Kidney epithelial cell (primary cell): ENCODE measurements at places on chromosomes 4 and X. TPM values are rescaled to one million over a fixed set of nuclear protein-coding genes. Genes with fewer than 3 reads are reported as not detected.

- DNase-seq = no peak
Observed at GRCh38 chr4:62051332-62051731, 851.2 kb downstream of the ADGRL3 start.

DNA sequence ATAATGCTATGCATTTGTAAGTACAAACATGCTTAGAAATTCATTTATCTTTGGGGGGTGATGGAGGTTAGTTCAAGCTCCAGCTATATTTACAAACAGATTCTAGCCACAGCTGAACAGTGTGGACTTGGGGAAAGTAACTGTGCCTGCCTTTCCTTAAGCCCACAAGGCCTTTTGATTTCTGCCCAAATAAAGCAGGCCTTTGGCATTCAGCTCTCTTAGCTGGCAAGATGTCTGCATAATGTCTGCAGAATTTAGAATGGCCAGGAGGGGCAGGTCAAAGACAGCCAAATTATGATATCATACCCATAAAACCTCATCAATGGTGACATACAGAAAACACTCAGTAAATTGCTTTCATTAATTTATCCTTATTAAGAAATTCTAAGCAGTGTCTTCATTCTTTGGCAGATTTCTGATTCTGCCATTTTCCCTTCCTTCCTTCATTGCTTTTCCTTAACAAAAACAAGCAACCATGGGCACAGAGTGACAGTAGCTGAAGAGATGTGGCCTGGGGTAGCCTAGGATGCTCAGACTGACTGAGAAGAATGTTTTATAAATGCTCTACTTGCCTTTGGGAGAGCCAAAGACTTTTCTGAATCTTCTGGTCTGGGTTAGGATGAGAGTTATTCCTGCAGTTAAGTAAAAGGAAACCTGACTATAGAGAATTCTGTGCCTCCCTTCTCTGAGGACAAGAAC, 538.7 kb upstream of the NR3C2 start:
- DNase-seq = no peak

DNA sequence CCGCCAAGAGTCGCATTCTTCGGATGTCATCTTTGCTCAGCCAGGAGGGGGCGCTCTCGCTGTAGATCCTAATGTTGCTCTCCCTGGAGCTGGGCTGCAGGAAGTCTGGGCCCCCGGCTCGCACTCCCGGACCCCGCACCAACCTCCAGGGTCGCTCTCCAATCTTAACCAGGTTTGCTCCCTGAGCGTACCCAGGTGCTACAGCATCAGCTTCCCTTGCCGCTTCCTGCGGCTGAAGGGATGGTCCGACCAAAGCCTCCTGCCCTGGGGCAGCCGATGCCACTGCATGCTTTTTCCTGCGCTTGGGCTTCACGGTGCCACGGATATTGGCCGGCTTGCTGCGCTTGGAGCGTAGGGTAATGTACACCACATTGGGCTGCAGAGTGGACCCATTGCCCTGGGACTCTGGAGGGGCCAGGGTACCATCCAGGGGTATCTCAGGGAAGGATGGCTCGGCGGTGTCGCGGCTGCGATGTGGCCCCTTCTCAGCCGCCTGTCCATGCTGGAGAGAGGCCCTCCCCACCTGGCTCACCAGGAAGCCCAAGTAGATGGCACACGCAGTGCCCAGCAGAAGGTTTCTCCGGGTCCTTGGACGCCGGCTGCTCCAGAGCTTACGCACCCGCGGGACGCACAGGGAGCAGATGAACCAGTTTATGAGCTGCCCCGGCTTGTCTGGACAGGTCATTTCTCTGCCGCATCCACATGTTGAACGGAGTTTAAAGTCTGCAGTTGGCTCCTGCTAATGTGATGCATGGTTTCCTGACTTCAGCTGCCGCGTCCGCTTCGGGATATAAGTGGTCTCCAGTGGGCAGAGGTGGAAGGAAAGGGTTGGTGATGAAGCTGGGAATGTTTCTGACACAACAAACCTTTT, 1.9 kb downstream of the GASK1B start:
- no peak for DNase-seq

- no peak for DNase-seq
Observed at GRCh38 chr4:169341490-169341889, 70.7 kb upstream of the SH3RF1 start.

DNA sequence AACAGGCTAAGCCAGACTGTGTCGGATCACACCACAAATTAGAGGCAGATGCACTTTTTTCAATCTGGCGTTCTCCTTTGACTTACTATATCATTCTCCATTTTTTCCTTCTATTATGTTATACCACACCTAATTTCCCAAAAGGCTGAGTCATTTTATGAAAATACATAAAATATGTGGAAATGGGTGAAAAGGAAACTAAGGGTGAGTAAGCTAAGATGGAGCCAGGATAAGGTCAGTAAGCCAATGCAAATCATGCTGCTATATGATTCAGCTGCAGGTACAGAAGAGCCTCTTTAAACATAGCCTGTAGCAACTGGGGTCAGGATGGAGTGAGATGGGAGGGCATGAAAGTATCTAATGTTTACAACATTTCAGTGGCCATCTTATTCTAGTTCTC, 94.0 kb upstream of the TEX13A start:
- no peak for DNase-seq

DNA sequence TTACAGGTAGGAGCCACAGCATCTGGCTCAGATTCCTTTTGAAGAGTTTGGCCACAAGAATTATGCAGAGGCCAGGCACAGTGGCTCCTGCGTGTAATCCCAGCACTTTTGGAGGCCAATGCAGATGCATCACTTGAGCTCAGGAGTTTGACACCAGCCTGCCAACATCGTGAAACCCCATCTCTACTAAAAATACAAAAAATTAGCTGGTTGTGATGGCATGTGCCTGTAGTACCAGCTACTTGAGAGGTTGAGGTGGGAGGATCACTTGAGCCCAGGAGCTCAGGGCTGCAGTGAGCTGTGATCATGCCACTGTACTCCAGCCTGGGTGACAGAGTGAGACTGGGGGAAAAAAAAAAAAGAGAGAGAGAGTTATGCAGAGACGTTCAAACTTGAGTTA, 53.0 kb downstream of the MID1IP1 start:
- no peak for DNase-seq

DNA sequence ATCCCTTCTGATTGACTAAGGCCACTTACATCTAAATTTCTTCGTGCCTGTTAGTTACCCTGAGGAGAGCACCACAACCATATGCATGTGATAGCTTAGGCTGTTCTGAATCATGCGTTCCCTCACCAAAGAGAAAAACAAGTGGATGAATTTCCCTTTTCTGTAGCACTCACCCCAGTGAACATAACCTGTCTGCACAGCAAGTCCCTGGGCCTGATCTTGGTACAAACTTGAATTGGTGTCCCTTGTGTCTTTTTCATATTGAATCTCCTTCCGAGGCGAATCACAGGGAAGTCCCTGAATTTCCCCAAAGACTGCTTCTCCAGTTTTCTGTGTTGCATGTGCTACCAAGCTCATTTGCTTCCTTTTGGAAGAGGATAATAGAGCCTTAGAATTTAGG, 100.4 kb downstream of the KLHL8 start:
- no peak for DNase-seq

DNA sequence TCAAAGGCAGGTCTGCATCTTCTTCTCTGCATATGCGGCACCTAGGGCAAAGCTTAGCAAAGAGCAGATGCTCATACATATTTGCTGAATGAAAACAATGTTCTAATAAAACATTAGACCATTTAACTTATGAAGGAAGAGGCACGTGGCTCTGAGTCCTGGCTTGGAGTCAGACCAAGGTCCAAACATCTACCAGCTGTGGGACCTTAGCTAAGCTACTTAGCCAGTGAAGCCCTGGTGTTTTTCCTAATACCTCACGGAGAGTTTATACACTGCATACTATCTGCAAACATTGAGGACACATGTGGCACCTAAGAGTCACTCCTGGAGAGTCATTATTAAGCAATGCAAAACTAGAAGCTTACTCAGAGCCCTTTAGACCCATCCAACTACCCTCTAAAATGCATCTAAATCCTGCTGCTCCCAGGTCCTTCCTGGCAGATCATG, 9.0 kb downstream of the PDGFC start:
- DNase-seq = no peak

DNA sequence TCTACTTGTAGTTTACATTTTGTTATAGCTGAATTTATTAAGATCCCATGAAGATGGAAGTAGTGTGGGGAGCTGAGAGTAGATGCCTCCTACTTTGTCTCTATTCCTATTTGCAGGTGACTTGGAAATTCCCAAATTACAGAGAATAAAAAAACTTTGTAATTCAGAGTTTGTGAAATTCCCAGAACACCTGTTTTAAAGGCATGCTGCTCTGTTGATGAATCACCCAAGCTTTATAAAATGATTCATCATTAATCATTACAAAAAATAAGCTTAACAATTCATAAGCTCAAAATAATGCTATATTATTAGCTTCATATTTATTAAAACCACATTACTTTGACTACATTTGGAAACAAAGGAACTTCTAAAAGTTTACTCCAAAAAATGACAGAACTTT, 856.3 kb downstream of the RPA4 start:
- DNase-seq = no peak

- DNase-seq = no peak
Observed at GRCh38 chr4:73181231-73181630, 77.4 kb downstream of the ANKRD17 start.

GRCh38 chrX:111013778-111014455, 82.1 kb upstream of the PAK3 start:
- DNase-seq = no peak

- DNase-seq = no peak
Observed at GRCh38 chr4:109495514-109495913, 61.9 kb downstream of the SEC24B start.

DNA sequence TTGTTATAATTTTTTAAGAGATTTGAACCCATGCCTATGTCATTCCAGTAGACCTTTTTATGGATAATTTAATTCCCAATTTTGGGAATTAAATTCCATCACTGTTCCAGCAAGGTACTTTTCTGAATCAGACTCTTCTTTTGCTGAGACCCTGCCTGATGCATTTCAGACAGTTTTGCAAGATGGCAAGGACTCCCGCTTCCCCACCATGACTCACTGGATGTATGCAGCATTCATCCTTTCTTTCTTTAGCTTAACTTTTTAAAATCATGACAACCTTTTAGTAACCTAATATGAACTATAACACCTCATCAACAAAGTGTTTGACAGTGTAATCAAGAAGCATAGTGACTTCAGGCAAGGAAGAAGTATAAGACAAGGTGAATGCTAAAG, 178.1 kb upstream of the LEF1 start:
- DNase-seq = no peak

GRCh38 chrX:39309721-39310152, 508.5 kb downstream of the MID1IP1 start:
- no peak for DNase-seq

- DNase-seq = peak; percentile 62
Observed at GRCh38 chr4:89410687-89411086, 103.1 kb upstream of the GPRIN3 start.

- no peak for DNase-seq
Observed at GRCh38 chr4:117796677-117797076, 237.6 kb upstream of the NDST3 start.

DNA sequence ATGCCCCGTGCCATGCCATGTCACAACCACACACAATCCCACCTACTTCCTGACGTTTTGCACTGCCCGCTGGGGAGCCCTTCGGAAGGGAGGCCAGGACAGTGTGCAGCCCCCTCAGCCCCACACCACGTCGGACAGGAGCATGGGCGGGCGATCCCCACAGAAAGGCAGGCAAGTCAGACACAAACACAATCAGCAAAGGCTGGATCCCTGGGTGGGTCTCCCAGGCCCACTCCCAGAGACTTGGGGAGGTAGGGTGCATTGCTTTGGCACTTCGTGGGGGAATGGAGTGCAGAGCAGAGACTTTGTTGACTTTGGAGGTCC, 14.1 kb downstream of the LETM1 start:
- DNase-seq = no peak

DNA sequence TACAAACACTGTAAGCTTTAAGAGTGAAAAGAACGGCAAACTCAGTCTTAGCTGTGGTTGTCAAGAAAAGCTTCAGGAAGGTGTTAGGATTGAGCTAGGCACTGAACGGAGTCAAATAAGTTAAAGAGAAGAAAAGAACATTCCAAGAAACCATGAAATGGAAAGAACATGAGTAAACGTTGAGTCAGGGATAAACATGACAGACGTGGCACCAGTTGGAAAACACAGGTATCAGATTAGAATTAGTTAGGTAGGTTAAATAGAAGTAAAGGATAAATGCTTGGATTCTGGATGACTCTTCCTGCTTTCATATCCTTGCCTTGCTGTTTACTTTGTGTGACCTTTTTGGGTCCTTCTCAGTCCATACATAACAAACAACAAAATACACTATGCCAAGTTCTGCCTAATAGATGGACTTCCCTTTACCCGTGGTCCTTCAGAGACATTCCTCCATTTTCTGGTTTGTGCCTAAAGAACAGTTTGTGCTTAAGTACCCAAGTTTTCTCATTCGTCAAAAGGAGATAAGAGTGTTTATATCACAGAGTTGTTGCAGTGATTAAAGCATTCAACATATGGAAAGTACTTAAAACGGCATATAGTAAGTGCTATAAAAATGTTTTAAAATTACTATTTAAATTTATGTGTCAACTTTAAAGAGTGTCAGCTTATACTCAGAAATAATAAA, 446.9 kb downstream of the TMA16 start:
- DNase-seq = peak; percentile 25

- no peak for DNase-seq
Observed at GRCh38 chr4:73343432-73343831, 60.7 kb upstream of the ALB start.

DNA sequence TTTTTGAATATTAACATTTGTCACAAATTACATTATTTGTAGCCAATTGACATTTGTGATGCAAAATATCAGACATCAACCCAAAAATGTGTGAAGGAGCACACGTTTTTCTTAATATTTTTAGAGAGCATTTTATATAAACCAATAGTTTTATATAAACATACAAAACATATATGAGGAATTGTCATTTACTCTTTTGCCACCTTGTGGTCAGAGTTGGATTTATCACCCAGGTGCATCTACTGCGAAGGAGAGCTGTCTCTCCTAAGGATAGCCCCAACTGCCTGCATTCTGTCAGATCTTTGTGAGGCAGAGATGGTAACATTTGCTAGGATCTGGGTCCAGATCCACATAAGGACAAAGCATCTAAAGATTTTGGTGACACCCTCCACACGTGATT, 2.5 kb upstream of the USP27X start:
- no peak for DNase-seq

DNA sequence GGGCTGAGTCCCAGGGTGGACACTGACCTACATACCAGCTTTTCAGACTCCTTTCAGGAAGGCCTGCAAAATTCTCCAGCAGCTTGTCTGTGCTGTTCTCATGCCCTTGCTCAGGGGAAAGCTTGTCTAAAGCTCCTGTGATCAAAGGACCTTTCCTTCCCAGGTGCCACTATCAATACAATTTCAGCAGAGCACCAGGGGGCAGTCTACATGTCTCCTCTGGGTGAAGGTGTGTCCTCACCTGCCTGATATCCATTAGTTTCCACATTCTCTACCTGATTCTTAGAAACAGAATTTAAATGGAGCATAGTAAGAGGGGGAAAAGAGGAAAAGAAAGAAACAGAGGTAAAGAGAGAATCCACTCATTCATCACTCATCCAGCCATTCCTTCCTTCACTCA, 114.2 kb downstream of the PPARGC1A start:
- no peak for DNase-seq

ACSL1 gene
- 35.0 and 42.9 TPM in 2 replicates for total RNA-seq

ASB12 gene
- not detected in 2 replicates for total RNA-seq

FAAH2 gene
- total RNA-seq = 5.3 and 11.5 TPM in 2 replicates
